ENCODE measurements at places on chromosomes 11 and 22.

GRCh38 chr11:1077417-1078119 lies 2.9 kb downstream of the MUC2 start:
- no peak for DNase-seq

- no peak for DNase-seq
These were observed 13.1 kb downstream of the C1QTNF6 start for GRCh38 chr22:37174964-37175363.

DNA sequence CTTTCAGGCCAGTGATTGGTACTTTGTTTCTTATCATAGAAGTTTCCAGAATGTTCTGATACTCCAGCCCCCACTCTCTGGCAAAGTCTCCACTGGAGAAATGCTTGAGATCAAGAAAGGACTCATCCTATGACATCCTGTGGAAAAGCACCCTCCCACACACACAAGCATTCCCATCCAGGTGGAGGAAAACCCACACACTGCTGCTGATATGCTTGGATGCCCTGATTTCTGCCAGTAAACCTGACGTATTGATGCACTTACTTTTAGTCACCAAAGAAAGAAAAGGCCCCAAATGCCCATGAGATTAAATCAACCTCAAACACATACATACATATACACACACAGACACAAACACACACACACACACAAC lies 9.2 kb upstream of the SLC5A12 start:
- no peak for DNase-seq

DNA sequence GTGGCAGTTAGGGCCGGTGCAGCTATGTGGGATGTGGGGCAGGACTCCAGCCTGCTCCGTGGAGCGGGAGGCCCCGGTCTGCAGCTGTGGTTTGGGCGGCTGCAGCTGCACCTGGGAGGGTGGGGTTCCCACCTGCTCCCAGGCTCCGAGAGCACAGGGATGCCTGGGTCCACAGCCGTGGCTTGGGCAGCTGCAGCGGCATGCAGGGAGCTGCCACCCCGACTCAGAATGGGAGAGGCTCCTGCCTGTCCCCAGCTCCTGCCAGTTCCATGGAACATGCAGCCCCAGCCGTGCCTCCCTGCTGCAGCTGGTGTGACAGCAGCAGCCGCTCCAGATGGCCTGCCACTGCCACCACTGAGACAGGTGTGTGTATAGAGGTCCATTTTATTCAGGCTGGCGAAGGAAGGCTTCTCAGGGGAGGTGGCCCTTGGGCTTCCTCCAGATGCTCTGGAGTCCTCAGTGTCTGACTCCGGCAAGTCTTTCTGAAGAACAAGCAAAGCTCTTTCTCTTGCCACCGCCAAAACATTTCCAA lies 21.8 kb upstream of the UPK3A start:
- DNase-seq: no peak

GRCh38 chr22:30232716-30233218 lies 13.8 kb downstream of the LIF start:
- DNase-seq: no peak

- DNase-seq: no peak
These were observed 310.1 kb downstream of the TMEM135 start for GRCh38 chr11:87347854-87348253.

- DNase-seq: no peak
These were observed 4.7 kb downstream of the ZBTB16 start for GRCh38 chr11:114064216-114064615.

GRCh38 chr22:23382428-23383218 lies 197.5 kb downstream of the IGLL1 start:
- DNase-seq: no peak

- peak; percentile 50 for DNase-seq
These were observed 565 bp downstream of the NUCB2 start for GRCh38 chr11:17277024-17277584.

DNA sequence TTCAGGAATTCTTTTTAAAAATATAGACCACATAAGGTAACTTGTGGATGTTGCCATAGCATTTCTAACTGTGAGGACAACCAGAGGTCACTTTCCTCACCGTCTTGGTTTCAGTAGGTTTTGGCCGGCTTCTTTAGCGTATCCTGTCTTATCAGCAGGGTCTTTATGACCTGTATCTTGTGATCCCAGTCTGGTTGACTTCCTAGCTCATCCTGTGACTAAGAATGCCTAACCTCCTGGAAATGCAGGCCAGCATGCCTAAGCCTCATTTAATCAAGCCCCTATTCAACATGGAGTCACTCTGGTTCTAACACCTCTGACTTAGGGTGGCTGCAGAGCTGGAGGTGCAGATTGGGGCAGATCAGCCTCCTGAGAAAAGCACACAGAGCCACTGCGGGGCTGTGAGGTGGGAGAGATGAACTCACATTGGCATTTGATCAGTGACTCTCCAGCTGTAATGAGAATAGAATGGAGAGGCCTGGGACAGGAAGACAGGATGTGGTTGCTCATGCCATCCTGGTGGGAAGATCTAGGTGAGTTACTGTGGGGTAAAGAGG lies 41.1 kb upstream of the TOP3B start:
- no peak for DNase-seq

- no peak for DNase-seq
These were observed 27.2 kb upstream of the PARVB start for GRCh38 chr22:43996981-43997265.

GRCh38 chr22:24033731-24034130 lies 22.6 kb downstream of the CABIN1 start:
- DNase-seq: no peak

DNA sequence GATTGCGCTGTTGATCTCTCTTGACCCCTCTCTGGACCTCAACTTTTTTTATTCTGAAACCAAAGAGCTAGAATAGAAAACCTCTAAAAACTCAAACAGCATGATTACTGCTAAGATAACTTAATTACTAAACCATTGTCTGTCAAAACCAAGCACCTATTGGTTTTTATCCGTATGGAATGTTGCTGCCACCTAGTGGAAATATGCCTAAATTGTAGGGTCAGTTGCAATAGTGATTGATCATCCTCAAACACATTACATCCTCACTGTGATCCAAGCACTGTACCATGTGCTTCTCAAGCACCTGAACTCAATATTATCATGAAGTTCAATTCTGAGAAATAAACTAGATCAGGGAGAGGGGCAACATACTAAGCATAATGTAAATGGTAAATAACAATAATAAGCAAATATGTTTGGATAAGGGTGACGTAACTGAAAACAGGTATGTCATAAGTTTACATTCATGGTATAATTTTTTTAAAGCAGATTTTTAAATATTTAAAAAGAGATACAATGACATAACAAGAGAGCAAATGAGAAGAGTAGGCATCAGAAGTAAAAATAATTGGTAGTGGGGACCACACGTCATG lies 3.8 kb upstream of the OR5A2 start:
- peak; percentile 61 for DNase-seq

DNA sequence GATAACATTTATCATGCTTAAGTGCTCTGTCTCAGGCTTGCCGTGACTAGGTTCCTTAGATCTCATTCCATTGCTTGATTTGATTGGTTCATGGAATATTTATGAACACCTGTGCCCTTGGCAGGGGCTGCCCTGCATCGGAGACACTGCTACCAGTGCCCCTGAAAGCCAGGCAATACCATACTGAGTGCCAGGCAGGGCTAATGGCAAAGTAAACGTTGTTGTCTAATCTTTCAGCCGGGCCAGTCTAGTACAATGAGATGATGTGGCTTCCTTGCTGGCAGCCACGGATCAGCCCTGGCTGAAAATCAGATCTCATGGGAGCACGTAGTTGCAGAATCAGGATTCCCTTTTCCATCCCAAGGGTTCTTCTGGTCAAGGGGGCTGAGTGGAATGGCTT lies 5.0 kb upstream of the PGA3 start:
- no peak for DNase-seq

DNA sequence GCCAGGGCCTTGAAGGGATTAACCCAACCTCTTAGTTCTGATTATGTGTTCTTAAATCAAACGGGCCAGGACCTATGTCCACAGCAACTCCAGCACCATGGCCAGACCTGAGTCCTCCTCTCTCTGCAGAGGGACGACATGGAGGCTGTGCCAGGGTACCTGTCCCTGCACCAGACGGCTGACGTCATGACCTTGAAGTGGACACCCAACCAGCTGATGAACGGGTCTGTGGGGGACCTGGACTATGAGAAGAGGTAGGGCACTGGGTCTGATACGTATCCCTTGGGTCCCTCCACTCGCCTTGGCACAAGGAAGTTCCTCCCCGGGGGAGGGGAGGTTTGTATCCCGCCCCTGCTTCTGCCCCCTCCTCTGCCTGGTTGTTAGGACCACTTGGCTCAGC lies 53.6 kb downstream of the SGSM1 start:
- DNase-seq: no peak

DNA sequence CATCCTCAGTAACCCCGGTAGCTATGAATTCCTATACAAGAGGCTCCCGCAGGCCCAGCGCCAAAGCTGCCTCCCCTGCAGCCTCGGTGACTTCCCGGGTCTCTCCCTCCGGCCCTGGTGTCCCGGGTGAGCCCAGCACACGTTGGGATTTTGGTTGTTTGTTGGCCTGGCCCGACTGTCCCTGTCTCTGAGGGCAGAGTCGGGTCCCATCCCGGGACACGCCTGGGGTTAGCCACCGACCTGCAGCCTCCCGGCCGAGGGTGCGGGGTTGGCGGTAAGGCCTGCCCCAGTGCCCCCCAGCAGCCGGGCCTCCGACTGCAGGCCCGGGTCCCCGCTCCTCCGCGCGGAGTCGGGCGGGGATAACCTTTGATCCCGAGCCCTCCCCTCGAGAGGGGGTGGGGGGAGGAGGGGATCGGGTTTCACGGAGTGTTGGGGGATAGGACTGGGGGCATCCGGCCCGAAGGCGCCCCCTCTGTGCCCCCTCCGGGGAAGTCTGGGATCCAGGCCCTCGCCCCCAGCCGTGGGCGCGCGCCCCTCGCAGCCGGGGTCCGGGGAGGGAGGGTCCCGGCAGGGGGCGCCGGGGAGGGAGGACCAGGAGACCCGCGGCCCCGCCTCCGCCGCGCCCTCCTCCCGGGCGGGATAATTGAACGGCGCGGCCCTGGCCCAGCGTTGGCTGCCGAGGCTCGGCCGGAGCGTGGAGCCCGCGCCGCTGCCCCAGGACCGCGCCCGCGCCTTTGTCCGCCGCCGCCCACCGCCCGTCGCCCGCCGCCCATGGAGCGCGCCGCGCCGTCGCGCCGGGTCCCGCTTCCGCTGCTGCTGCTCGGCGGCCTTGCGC lies at the start of gene FBLN1:
FBLN1 (plus strand) TSS at position 669 of the 835 bp plus-strand sequence; CDS start at position 772, 103 bp downstream.
- DNase-seq: no peak

- DNase-seq: no peak
These were observed 940.0 kb downstream of the BRD1 start for GRCh38 chr22:48887394-48888332.

- peak; percentile 14 for DNase-seq
These were observed 740 bp upstream of the TRMT2A start for GRCh38 chr22:20117633-20118299.

DNA sequence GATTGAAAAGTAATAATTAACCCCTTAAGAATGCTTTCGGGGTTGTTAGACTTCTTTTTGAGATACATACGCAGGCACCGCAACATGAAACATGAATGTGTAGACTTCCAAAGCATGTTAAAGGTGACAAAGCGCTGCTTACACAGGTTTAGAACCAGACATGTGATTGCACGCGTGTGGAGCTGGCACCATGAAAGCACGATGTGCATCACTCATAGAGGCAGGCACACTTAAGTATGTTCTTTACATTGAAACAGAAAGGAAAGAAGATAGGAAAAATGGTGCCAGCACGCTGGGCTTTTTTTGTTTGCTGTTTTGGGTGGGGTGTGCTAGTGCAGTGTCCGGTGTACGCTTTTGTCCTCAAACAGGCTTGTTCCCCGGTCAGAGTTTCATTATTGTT lies 83.6 kb upstream of the PPARA start:
- no peak for DNase-seq

DNA sequence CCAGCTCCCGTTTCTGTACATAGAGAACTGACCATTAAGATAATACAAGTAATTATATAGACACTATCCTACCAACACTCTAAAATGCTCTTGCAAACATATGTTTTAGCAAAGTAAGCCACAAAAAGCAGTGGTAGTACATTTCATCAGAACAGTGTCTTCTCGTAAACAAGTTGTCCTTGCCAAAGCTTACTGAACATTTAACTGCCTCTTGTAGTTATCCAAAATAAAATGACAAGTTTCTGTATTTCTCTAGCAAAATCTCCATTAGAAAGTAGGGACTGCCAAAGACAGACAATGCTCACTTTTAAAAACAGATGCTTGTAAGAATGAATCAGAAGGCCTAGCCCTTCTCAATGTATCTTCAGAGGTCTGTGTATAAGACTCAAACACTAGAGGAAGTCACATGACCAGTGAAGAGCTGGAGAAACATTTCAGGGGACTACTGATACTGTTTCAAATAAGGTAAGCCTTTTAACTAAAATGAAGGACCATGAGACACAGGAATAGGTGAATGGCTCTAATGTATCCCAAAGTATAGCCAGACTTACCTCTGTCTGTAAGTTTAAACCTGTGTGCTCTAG lies 7.8 kb upstream of the ZC3H12C start:
- no peak for DNase-seq

- DNase-seq: no peak
These were observed 11.1 kb downstream of the SLC35E4 start for GRCh38 chr22:30646518-30647160.

- no peak for DNase-seq
These were observed 11.2 kb downstream of the MAP4K2 start for GRCh38 chr11:64791781-64792291.

GRCh38 chr22:40211476-40212054 lies 33.8 kb downstream of the TNRC6B start:
- no peak for DNase-seq

DNA sequence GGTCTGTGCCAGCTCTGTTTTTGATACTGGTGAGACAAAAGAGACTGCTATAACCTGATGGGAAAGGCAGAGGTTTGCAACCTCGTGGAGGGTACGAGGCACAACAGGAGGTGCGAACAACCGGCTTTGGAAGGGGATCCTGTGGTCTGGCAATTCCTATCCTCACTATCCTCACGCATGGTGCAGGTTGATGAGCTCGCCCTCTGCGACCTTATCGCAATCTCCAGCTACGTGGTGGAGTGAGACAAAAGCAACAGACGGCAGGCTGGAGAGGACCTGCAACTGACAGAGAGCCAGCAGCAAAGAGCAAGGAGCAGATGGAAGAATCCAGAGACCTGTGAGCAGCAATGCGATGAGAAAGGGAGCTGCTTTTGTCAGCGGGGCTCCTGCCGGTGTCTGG lies 47.3 kb upstream of the TSKU start:
- DNase-seq: no peak

DNA sequence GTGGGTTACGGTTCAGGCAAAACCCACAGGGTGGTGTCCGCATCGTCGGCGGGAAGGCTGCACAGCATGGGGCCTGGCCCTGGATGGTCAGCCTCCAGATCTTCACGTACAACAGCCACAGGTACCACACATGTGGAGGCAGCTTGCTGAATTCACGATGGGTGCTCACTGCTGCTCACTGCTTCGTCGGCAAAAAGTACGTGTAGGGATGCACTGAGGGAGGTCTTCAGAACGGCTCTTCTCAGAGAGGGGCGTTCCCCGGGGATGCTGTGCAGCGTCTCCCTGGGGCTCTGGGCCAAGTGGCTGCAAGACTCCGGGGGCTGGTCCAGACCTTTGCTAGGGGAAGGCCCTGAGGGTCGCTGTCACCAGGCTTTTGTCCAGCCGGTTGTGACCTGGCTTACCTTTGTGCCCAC lies 1.3 kb downstream of the ACR start:
- DNase-seq: no peak

- DNase-seq: no peak
These were observed 196.2 kb downstream of the SOX6 start for GRCh38 chr11:16160146-16160545.

GRCh38 chr11:73145986-73146575 lies 4.0 kb upstream of the FCHSD2 start:
- DNase-seq: no peak

GRCh38 chr11:63909591-63910506 lies 7.1 kb downstream of the RCOR2 start:
- DNase-seq: no peak

GRCh38 chr11:33930317-33931021 lies 38.6 kb upstream of the LMO2 start:
- peak; percentile 88 for DNase-seq

All from fibroblast of pulmonary artery (primary cell).